RCC 7860 (cell line): ENCODE measurements at places on chromosomes 5 and 9.
A peak's percentile ranks its signal among the peaks of the same experiment; 100 is the strongest.

DNA sequence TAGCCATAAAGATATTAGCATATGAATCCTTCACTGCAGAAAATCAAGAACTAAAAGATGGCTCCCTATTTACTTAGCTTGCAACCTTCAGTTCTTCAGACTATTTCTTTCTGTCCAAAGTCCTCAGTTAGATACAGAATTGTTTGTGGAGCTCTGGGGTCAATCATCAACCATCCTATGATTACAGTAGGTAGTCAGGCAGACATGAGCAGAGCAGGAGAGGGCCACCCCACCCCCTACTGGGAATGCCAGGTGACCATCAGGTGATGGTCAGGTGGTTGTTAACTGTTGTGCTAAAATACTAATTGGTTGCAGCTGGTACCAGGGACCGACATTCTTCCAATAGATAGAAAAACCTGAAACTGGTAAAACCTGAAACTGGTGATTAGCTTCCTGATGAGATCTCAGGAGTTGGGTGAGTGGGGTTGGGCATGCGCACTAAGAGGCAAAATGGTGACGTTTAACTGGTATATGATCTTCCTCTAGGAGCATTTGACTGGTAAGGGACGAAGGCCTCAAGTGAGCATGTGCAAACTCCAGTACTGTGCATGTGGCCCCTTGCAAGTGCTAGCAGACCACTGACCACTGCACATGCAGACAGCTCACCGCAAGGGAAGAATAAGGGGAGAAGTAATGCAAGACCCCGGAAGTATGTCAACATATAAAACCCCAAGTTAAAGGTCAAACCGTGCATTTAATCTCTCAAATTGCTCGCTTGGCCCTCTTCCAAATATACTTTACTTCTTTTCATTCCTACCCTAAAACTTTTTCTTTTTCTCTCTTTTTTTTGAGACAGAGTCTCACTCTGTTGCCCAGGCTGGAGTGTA lies 13.6 kb downstream of the C9orf57 start:
- no peak for DNase-seq

- no peak for DNase-seq
These were observed 95.0 kb upstream of the ACTBL2 start for GRCh38 chr5:57577432-57578175.

- DNase-seq = peak; percentile 59
These were observed 8.7 kb upstream of the CDKN2AIPNL start for GRCh38 chr5:134420343-134420742.

DNA sequence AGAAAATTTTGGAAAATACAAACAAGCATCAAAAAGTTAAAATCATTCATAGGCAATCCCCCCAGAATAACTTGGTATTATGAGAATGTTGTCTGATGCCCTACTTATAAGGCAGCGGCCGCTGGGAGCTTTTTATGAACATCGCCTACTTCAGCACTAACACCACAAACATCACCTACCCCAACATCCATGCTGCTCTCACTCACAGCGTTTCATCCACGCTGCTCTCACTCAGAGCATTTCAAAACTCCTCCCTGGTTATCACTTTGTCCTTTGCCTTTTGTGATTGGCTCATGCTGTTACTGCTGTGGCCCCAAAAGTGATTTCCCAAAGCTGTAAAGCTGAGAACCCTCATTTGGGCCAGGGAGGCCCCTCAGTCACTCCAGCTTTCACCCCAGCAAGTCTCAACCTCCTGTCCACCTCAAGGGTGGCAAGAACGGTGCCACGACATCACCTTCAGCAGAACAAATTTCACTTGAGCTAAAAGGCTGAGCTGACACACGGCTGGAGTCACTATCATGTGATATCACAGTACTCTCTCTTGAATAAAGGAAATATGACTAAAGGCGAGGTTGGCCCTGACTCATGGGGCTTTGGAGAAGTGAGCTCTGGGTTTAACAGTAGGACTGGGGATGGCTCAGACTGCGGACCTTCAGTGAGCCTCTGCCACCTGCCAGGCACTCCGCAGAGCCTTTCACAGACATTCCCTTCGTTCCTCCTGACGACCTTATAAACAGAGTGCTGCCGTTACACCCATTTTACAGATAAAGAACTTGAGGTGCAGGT lies 25.2 kb downstream of the SHC3 start:
- peak; percentile 95 for DNase-seq

DNA sequence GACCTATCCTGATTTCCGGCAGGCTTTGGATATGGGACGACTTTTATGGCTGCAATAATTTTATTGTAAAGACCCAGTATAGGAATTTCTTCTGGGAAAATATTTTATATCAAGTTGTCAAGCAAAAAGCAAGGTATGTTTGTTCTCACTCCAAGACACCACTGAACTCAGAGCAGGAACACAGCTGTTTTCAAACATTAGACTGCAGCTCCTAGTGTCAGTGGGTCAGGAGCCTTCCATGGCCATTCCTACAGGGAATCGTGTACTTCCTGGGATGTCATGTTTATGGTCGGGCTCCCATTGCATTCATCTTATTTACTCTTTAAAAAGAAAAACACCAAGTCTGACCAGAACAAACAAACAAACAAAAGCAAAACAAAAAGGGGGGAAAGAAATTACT lies 225.3 kb downstream of the TSSK1B start:
- DNase-seq = no peak

DNA sequence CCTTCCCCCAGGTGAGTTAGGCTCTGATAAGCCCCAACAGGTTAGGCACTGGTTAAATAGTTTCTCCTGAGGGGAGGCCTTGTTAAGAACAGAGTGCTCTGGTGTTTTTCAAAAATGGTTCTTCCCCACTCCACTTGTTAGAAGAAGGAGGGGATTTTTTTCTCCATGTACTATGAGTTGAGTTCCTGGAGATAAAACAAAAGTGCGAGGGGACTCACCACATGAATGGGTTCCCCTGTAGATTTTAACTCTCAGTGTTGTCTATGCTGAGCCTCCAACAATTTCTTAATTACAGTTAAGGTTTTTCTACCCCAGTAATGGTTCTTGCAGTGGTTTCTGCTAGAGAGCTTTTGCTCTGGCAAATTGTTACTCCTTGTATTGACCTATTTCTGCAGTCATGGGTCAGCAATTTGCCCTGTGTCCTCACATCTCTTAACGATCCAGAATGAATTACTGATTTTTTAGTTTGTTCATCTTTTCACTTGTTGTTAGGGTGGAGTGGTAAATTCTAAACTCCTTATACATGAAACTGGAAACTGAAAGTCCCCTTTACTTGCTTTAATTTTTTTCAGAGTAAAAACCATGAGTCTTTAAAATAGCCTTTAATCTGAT lies 44.4 kb downstream of the SCAMP1 start:
- DNase-seq = no peak

GRCh38 chr5:124337996-124338395 lies 408.4 kb downstream of the ZNF608 start:
- no peak for DNase-seq

DNA sequence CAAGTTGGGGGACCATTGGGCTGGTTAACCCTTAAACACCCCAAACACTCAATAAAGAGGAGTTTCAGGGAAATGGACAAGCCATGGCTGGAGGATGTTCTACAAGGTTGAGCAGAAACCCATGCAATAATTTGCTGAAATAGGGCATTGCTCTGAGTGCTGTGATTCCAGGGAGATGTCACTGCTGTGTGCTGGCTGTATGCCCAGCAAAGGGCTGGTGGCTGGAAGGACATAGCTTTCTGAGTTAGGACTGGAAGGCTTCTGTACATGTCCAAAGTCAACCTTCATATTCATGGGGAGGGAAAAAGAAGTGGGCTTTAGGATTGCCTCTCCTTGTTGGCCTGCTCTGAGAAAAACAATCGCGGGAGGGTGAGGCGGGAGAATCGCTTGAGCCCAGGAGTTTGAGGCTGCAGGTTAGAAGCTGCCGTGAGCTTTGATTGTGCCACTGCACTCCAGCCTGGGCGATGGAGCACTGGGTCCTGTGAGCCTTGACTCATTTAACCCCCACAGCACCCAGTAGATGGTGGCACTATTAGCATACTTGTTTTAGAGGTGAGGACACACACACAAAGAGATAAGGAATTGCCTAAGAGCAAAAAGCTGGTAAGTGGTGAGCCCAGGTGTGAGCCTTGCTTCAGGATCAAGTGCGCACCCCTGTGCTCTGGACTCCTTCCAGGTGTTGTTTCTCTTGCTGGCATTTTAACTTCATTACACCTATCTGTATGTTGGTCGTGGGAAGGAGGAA lies 20.4 kb downstream of the IL12B start:
- DNase-seq = no peak

- DNase-seq = no peak
These were observed 693.1 kb upstream of the DMAC1 start for GRCh38 chr9:8492679-8493078.
